Thoracic aorta (tissue), 2 donors: ENCODE measurements at places on chromosomes 16 and 17.

- peak; percentile 9 for DNase-seq
These were observed 1.6 kb downstream of the NUFIP2 start for GRCh38 chr17:29292071-29292991.

DNA sequence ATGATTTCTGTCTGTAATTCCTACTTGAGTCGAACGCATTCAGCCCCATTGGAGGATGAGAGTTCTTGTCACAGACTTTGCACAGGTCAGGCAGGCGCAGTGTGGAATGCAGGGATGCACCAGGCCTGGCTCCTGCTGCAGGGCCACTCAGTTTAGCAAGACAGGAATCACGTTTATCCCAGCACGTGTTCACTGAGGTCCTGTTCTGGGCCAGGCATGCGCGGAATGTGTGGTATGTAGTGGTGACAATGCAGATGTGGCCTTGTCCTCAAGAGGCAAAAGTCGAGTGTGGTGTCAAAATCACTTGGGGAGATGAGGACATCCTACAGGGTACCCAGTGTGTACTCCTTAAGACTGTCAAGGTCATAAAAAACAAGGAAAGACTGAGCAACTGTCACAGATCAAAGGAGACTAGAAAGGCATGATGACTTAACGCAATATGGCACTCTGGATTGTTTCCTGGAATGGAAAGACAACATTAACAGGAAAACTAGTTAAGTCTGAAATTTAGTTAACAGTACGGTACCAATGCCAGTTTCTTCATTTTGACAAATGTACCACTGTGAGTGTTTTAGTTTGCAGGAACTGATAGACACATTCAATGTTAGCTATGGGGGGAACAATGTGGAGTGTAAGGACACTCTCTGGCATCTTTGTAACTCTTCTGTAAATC is 121.5 kb upstream of the ADAMTS18 start:
- DNase-seq: no peak

GRCh38 chr16:48133455-48134211 is 22.2 kb downstream of the ABCC12 start:
- DNase-seq: no peak

- DNase-seq: no peak
These were observed 553 bp downstream of the RHBDL1 start for GRCh38 chr16:675884-676564.

GRCh38 chr16:27752241-27752640 is 202.3 kb downstream of the KATNIP start:
- no peak for DNase-seq

- no peak for DNase-seq
These were observed 60.1 kb upstream of the CNEP1R1 start for GRCh38 chr16:49964973-49965372.

DNA sequence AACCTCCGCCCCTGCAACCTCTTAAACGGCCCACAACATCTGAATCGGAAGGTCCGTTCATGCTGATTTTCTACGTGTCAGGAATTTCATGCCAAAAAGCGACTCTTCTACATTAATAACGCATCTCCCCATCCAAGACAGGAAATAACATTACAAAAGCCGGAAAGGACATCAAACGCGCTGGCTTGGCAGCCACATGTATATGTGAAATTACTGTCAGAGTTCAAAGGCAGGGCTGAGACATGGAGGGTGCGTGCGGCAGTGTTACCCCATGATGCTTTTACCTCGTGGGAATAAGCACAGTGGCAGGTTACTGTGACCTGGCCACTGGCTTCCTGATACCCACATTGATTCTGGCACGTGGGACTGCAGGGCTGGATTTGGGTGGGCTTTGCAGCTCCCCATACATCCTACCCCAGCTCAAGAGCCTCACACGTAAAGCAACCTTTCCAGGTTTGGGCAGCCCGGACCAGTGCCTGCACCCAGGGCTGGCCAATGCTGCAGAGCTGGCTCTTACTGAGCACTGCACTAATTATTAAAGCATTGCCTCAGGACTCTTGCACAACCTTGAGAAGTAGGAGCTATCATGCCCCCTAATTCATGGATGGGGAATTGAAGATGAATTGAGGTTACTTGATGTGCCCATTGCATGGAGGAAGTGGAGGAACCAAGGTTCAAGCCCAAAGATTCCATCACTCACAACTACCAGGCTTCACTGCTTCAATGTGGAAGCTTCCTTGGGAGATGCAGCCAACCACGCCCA is 120.6 kb upstream of the FOXF1 start:
- DNase-seq: no peak

- no peak for DNase-seq
These were observed 23.3 kb downstream of the CPNE2 start for GRCh38 chr16:57115514-57116182.

DNA sequence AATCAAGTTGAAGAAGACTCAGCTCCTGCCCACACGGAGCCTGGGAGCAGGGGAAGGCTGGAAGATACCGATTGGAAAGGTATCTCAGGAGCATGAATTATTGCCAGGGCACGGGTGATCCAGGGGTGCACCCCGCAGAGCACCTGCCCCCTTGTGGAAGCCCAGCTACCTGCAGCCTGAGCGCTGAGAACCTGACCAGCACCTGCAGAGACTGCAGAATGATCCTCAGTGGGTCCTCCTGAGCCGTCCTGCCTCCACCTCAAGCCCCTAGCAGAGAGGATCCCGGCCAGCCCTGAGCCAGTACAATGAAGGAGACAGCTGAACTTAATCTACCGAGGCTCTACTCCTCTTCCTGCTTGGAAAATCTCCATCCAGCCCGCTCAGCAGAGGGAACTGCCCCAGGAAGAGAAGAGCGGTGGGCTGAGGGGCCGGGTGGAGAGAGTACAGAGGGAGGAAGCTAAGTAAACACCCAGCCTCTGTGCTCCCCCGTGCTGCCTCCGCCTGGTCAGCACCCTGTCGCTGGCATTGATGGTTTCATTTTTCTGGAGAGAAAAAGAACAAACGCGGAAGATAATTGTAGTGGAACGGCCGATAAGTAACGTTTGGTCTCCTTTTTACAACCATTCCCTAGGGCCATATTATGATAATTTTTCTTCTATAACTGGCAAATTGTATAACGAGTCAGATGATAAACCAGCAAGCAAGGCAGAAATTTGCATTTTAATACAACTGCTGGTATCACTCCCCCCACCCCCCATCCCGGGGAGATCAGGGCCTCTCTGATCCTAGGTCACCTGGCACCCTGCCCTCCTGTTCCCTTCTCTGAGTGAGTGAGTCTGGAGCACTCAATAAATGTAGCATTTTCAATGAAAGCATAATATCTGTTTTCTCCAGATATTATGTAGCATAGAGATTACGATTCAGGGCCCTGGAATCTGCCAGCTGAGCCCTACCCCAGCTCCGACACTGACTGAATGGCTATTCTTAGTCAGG is 204.5 kb upstream of the RPL38 start:
- DNase-seq: no peak

DNA sequence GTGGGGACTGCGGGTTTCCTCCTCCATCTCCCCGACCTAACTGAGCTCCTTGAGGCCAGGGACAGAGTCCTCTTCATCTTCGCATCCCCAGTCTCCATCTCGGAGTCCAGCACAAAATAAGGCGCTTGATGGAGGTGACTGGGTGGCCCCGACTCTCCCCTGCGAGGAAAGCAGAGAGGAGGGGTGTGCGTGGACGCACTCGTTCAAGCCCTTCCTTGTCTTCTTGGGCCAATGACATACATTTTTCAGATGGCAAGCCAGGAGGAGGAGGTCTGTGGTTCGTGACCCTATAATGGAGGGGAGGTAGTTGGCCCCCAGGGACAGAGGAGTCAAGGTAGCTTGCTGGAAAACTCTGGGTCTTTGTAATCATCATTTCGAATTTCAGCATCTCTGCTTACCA is 17.2 kb downstream of the CRISPLD2 start:
- no peak for DNase-seq

DNA sequence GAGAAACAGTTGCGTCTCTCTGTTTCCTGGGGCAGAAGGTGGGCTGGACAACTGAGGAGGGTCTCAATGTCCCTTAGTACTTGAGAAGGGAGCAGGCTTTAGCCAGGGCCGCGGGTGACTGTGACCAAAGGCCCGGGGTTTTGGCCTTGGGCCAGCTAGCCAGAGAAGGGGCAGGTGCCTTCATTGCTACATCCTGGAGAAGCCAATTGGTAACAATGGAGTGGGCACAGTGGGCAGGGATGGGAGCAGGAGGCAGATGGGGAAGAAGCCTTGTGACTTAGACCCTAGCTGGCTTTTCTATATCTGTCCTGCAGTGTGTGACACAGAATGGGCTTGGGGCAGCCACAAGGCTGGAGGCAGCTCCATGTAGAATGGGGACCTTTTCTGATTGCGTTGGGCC is 46.0 kb downstream of the CLEC16A start:
- DNase-seq: no peak

- DNase-seq: no peak
These were observed 31.2 kb downstream of the CTU2 start for GRCh38 chr16:88737298-88738150.

GRCh38 chr17:36107660-36108059 is 4.0 kb downstream of the CCL4 start:
- DNase-seq: no peak

- DNase-seq: no peak
These were observed 11.1 kb downstream of the FLCN start for GRCh38 chr17:17225901-17226300.

DNA sequence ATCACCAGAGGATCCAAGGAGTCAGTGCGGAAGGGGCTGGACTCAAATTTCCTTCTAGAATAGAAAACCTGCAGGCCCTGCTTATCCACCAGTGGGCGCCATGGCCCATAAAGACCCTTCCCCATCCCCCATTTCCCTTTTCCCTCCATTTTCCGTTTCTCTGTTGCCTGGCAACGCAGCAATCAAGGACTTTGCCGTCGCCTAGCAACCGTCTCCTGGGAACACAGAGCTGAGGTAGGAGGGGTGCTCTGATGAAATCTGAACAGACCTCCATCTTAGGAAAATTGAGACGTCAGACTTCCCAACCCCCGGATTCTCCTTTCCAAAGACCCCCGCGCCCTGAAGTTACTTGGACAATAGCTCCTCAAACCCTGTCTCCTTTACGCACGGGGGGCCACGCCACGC is 5.7 kb downstream of the DLG4 start:
- DNase-seq: peak; percentile 56

- no peak for DNase-seq
These were observed 10.6 kb downstream of the TMEM238L start for GRCh38 chr17:10793256-10793655.

DNA sequence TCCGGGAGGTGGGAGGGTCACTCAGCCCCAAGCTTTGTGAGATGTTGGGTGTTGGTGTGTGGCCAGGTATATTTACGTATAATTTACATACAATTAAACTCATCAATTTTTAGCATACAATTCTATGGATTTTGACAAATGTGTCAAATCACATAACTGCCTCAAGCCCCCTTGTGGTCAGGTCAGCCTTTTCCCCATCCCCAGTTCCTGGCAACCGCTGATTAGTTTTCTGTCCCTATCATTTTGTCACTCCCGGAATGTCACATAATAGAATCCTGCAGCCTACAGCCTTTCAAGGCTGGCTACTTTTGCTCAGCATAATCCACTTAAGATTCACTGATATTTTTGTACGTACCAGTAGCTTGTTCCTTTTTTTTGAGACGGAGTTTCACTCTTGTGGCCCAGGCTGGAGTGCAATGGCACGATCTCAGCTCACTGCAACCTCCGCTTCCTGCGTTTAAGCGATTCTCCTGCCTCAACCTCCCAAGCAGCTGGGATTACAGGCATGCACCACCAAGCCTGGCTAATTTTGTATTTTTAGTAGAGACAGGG is 19.3 kb upstream of the RAI1 start:
- no peak for DNase-seq
